ENCODE measurements at places on chromosomes 1 and 21. TPM values are rescaled to one million over a fixed set of nuclear protein-coding genes. Genes with fewer than 3 reads are reported as not detected.

The FAM78B gene
- total RNA-seq: 1.6 TPM

DNA sequence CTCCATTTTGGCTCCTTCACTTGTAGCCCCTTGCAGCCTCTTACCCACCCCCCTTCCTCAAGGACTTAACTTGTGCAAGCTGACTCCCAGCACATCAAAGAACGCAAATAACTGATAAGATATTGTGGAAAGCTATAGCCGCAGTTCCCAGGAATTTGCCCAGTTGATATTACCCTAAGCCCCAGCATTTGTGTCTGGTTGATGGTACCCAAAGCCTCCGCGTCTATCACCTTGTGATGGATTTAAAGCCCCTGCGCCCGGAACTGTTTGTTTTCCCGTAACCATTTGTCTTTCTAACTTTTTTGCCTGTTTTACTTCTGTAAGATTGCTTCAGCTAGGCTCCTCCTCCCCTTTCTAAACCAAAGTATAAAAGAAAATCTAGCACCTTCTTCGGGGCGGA lies 5.9 kb downstream of the YARS1 start:
- DNase-seq: no peak

GRCh38 chr21:33866826-33867225 lies 48.8 kb downstream of the ATP5PO start:
- DNase-seq: peak; percentile 14

DNA sequence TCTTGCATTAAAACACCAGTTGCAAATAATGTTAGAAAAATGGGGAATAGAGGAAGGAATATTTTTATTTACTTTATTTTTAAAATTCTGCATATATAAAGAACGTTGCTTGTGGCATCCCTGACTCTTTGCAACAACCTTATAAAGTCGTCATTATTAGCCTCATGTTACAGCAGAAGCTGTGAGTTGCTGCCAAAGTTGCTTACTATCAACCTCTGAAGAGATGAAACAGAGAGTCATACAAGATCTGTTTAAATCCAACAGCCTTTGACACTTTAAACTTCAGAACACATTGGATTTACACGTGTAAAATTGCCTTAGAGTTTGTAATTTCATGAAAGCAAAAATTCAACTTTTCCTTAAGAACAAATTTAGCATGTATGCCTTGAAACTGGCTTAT lies 221.9 kb downstream of the MRPL39 start:
- no peak for DNase-seq

- peak; percentile 23 for DNase-seq
Measured at GRCh38 chr1:165562571-165562970, 18.8 kb downstream of the LRRC52 start.

The MRAP gene
- not detected for total RNA-seq

The RPTN gene
- total RNA-seq: not detected

DNA sequence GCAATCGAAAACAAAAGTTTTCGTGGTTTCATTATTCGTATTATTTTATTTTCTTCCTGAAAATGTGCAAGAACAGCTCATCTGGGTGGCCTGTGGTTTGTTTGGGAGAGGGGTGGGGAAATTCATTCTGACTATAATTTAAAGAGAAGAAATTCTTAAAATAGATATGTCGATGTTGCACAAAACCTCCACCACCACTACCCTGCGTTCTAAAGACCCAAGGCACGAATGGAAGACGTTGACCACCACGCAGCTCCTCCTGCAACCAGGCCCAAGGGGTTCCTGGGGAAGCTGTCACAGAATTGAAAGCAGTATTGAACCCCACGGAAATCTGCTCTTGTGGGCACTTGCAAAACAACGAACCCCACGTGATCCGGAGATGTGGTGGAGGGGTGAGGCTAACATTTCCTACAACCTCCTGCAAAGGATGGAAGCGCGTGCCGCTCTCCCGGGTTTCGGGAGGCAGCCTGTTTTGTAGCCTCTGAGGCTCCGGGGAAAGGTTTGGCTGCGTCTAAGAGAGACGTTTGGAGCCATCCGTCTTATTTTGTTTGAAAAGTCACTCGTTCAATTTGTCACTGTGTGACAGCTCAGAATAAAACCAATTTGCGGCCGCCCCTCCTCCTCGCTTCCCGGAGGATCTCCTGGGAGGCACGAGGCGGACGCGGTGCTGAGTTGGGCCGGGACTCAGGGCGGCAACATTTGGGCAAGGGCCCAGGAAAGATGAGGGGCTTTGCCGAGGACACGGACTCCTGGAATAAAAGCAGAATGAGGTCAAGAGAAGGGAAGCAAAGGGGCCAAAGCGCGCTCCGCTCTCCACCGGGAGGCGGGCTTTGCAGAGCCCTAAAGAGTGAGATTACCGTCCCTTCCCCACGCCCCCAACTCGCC lies 810 bp upstream of the HLX start:
- no peak for DNase-seq

DNA sequence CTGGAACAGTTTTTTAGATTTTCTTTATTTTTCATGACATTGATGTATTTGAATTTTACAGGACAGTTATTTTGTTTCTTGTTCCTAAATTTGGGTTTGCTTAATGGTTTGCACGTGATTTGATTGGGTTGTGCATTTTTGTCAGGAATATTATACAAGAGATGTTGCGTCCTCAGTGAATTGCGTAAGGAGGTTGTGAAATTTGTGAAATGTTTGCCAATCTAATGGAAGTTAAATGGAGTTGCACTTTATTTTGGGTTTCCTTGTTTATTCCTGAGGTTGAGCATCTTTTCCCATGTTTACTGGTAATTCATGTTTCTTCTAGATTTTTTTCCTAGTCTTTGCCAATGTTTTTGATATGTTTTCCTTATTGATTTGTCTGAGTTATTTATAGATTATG lies 19.9 kb downstream of the ZNF648 start:
- no peak for DNase-seq

GRCh38 chr1:180567654-180568053 lies 8.9 kb downstream of the OVAAL start:
- no peak for DNase-seq

GRCh38 chr1:245480393-245481120 lies 325.8 kb downstream of the KIF26B start:
- DNase-seq: no peak

The CSMD2 gene
- 1.5 TPM for total RNA-seq

The FOXD3 gene
- total RNA-seq: 0.17 TPM

GRCh38 chr1:226644541-226645176 lies 94.4 kb downstream of the ITPKB start:
- peak; percentile 30 for DNase-seq

DNA sequence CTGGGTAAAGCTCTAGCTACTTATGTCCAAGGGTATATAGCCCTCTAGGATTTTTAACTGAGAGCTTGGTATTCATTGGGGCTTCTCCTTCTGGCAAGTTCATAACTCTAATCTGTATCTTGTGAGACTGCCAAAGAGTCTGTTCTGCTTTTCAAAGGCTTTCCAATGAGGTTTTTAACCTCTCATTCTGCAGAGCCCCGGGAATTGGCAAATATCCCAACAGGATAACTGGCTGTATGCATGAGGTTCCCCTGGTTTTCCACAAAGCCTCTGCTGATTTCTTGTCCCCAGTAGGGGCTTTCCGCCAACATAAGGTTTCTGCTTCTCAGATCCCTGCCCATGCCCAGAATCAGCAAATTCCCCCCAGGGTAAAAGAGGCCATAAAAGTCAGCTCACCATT lies 40.9 kb downstream of the RPL5 start:
- no peak for DNase-seq

- DNase-seq: peak; percentile 40
Measured at GRCh38 chr1:202959276-202959620, 1.1 kb upstream of the ADIPOR1 start.

The RNU1-2 gene
- 255 TPM for total RNA-seq

The CHAF1B gene
- 25.9 TPM for total RNA-seq

The NEK2 gene
- total RNA-seq: 88.5 TPM

The ADPRS gene
- total RNA-seq: 45.8 TPM

DNA sequence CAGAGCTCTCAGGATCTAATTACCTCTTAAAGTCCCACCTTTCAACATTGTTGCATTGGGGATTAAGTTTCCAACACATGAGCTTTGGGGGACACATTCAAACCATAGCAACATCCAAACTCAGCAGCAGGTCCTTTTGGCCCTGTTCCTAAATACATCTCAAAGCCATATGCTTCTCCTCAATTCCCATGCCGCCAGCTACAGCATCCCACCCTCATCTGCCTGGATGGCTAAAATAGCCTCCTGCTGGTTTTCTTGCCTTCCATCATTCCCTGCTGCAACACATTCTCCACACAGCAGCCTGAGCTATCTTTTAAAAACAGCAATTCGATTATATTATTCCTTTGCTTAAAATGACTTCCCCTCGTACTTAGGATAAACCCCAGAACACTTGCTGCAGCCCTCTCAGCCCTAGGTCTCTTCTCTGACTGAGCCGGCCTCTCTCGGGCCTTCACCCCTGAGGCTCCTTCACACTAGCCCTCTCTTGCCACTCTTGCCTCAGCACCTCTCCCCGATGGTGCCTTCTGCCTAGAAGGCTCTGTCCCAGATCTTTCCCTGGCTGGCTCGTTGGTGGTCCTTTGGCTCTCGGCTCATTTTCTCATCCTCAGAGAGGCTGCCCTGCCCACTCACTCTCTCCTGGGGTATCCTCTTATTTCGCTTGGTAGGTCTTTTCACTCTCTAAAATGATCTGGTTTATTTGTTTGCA lies 16.5 kb downstream of the MYBPH start:
- no peak for DNase-seq

GRCh38 chr1:89310505-89310904 lies 37.8 kb upstream of the GBP5 start:
- DNase-seq: peak; percentile 3

The SEMA4A gene
- total RNA-seq: 0.31 TPM

The HMGN1 gene
- 461 TPM for total RNA-seq

The BSND gene
- total RNA-seq: not detected

DNA sequence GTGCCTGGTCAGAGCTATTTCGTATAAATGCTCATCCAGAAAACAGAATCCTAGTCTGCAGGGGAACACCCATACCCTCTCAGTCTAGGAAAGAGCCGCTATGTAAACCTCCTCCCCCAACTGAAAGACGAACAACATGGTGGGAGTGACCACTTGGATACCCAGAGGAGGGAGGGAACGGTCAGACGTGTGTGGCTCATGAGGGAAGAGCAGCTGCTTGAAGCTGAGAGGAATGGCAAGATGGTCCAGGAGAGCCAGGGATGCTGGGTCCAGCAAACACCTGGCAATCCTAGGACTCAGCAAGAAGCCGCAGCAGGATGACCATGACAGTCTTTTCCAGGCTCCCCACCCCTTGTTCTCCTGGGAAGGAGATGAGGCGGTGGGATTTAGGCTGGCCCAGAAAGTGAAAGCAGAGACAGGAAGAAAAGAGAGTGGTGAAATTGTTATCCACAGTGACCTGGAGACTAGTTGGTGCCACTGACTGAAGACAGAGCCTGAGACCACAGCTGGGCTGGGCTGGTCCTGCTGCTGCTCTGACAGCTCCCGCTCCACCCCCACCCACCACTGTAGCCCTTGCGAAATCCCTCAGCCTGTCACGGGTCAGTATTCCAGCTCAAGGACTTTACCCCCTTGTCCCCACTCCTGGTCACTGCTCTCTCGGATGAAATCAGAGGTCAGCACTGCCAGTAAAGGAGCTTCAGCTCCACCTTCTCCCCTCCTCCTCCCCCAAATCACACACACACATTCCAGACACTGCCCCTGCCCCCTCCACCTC lies 3.6 kb downstream of the CERS2 start:
- DNase-seq: peak; percentile 53

GRCh38 chr1:225539069-225539468 lies 111.2 kb upstream of the LBR start:
- no peak for DNase-seq

The CFHR3 gene
- 0.03 TPM for total RNA-seq

GRCh38 chr1:90925928-90926869 lies 95.6 kb downstream of the ZNF644 start:
- DNase-seq: peak; percentile 52

The CA14 gene
- not detected for total RNA-seq

- DNase-seq: peak; percentile 82
Measured at GRCh38 chr1:150537732-150538684, 11.2 kb upstream of the ADAMTSL4 start.

The MYCL gene
- 0.43 TPM for total RNA-seq

DNA sequence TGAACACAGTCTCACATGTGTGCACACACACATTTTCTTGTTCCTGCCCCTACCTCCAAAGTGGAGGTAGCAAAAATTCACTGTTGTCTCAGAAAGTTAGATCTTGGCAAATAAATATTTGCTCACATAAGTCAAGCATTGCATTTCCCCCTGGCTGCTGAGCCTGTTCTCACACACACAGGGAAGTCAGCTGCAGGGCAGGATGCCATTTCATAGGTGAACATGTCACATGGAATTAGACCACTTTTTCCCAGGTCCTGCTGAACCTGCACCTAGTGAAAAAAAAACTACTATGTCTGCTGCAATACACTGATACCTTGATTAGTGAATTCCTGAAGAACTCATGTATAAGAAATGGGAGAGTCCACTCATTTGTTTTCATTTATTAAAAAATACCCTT lies 5.3 kb upstream of the CD55 start:
- no peak for DNase-seq

DNA sequence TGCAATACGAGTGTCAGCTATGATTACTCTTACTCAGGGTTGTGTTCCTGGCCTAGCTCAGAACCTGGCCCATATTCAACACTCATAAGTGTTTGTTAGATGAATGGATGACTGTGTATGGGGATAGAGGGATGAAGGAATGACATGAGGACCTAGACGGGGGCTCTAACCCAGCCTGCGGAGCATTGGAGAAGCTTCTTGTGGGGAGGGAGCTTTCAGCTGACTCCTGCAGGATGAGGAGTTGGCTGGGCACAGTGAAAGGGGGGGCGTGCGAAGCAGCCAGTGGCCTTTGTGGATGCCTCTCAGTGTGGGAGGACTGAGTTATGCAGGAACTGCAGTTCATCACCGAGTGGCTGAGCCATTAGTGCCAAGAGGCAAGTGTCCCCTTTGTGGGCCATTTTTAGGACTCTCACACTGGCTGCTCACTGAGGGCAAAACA lies 1.2 kb upstream of the EXTL1 start:
- DNase-seq: no peak

GRCh38 chr1:109979489-109980091 lies 5.0 kb upstream of the AHCYL1 start:
- DNase-seq: peak; percentile 85

The CELA2B gene
- not detected for total RNA-seq

The BRINP3 gene
- total RNA-seq: not detected

- DNase-seq: no peak
Measured at GRCh38 chr1:206785182-206785765, 13.0 kb upstream of the IL10 start.

The OR2T29 gene
- total RNA-seq: not detected

- DNase-seq: peak; percentile 77
Measured at GRCh38 chr21:28436286-28436932, 556.3 kb downstream of the LTN1 start.

The TSPAN2 gene
- 3.2 TPM for total RNA-seq

- no peak for DNase-seq
Measured at GRCh38 chr1:212271823-212272485, 13.3 kb upstream of the PPP2R5A start.

DNA sequence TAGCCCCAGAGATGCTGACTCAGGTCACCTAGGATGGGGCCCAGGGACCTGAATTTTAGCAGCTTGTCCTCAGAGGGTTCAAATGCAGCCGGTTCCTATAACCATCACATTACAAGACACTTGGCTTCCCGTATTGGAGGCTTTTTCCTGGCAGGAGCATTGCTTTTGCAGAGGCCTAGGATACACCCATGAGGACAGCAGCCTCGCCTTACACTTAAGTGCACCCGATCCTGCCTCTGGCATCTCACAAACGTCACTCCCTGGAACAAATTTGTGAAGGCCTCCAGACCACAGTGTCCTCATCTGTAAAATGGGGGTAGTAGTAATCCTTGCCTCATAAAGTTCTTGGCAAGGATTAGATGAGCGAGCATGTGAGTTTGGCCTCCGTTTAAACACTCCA lies 130.0 kb downstream of the KAZN start:
- no peak for DNase-seq

The DISP1 gene
- total RNA-seq: 5.0 TPM

The NKAIN1 gene
- 3.3 TPM for total RNA-seq
